Stimulated activated CD4-positive, alpha-beta T cell treated with anti-CD3 and anti-CD28 coated beads, Interleukin-4, amount 100 ng/mL, for 48 hours (primary cell): ENCODE measurements at places on chromosomes 5 and 9.

DNA sequence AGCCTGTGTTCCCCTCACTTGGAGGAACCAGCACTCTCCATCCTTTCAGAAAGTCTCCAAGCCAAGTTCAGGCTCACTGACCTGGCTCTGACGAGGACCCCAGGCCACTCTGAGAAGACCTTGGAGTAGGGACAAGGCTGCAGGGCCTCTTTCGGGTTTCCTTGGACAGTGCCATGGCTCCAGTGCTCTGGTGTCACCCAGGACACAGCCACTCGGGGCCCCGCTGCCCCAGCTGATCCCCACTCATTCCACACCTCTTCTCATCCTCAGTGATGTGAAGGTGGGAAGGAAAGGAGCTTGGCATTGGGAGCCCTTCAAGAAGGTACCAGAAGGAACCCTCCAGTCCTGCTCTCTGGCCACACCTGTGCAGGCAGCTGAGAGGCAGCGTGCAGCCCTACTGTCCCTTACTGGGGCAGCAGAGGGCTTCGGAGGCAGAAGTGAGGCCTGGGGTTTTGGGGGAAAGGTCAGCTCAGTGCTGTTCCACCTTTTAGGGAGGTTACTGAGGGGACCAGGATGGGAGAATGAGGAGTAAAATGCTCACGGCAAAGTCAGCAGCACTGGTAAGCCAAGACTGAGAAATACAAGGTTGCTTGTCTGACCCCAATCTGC lies 4.7 kb upstream of the NUP214 start:
- no peak for DNase-seq

DNA sequence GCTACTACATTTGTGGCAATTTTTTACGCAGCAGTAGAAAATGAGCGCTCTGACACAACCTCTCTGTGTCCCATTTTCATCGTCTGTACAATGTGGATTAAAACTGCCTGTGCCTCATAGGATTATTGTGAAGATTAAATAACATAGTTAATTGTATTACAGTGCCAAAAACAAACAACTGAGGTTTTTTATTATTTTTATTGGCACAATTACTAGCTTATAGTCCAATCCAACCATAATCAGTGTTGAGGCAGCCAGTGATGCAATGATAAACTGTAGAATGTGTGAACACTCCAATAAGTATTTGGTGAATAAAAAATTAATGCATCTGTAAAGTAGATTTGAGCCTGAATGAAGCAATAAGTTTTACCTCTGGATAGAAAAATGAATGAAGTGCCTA lies 588.3 kb downstream of the DNAH5 start:
- DNase-seq: no peak

DNA sequence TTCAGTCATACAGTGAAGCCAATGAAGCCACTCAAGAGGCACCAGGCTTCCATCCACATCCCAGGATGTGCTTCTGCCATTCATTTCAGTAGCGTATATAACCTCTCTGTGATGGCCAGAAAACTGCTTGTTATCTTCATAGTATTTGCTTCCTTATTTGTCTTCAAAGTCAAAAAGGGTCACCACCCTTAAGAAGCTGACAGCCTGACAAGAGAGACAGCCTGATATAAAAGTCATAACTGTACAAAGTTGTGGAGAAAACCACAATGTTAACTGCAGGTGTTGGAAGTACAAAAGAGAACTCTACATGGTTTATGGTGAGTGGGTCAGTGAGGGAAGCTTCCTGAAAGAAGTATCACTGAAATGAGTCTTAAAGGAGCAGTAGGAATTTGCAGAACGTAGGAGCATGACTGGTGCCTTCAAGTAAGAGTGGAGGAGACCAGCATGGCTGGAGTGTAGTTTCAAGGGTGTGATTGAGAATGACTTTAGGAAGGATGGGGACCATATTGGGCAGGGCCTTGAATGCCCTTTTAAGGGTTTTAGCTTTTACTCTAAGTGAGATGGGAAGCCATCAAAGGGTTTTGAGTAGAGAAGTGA lies 33.7 kb downstream of the NIM1K start:
- no peak for DNase-seq

GRCh38 chr9:33287087-33287490 lies 3.2 kb upstream of the NFX1 start:
- peak; percentile 31 for DNase-seq

DNA sequence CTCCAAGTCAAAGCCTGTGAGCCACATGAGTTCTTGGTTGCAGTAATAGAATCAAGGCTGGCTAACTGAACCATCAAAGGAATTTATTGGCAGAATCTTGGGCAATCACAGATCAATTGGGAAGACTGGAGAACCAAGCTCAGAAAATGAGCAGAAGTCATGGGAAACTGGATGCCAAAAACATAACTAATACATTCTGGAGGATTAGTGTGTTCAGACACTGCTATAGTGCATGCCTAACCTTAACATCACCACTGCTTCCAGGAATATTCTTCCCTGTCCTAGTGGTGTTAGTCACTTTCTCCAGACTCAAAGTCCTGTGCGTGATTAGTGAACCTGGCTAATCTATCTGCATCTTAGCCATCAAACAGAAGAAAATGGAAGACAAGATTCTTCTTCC lies 843.7 kb downstream of the EFNA5 start:
- DNase-seq: no peak

DNA sequence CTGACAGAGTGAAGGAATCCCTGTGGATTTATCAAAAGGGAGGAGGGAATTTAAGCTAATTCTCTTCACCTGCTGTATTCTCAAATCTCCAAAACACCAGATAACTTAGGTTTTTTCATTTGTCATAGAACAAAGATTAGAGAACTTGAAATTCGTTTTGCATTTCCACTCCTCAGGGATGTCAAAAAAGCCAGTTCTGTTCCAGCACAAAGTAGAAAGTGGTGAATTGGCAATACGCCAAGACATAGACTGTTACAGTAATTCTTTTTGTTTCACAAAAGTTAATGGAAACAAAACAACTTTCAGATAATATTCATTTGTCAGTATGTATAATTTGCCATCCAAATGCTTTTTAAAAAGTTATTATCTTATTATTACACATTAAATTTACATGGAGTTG lies 15.0 kb downstream of the S1PR3 start:
- no peak for DNase-seq

DNA sequence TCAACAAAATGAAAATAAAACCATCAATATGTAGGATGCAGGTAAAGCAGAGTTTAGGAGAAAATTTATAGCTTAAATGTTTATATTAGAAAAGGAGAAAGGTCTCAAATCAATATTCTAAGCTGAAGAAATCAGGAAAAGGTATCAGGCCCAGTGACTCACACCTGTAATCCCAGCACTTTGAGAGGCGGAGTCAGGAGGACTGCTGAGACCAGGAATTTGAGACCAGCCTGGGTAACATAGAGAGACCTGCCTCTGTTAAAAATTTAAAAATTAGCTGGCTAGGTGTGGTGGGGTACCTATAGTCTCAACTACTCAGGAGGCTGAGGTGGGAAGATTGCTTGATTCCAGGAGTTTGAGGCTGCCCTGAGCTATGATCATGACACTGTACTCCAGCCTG lies 32.2 kb downstream of the CCDC69 start:
- DNase-seq: no peak

DNA sequence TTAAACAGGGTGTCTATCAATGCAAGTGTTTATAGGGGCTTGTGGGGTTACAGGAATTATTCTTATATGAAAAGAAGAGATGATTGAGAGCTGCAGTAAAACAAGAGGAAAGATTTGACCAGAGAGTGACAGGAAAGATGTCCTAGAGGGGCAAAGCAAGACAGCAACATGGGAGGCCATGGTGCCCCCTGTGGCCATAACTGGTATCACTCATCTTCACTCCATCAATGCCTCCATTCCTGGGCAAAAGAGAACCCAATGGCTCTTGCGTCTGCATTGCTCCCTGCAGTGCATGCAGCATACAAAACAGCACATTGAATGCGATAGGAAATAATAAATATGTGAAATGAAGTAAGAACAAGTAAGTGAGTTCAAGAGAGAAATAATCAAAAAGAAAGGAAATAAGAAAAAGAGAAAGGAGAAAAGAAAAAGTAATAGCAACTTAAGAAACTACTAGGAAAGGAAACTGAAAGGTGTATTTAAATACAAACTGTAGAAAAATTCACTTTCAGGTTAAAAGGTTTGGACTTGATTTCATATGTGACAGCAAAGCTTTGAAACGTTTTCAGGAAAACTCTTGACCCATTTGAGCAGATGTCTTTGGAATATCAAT lies 206.6 kb downstream of the SEMA5A start:
- DNase-seq: peak; percentile 1

DNA sequence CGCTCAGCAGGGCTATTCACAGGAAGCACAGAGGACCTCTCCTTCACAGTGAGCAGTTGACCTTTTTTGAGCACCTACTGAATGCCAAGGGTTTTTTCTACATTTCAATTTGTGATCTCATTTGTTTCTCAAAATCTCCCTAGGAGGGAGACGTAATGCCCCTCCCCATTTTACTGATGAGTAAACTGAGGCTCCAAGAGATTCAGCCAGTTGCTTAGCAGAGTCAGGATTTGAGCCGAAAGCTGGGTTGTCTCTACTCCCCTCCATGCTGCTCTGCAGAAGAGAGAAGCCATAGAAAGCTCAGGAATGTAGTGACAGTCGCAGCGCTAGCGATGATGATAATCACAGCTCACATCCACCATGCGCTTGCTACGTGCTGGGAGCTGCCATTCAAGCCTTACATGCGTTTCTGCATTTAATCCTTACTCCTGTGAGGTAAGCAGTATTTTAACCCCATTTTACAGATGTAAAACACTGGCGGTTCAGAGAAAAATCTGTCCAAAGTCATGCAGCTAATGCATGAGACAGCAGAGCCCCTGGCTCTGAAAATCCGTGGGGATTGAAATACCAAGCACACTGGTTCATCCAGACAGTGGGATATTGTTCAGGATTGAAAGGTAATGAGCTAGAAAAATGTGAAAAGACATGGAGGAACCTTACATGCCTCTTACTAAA lies 33.8 kb downstream of the ERGIC1 start:
- DNase-seq: no peak

- DNase-seq: no peak
Observed at GRCh38 chr5:160685219-160685618, 166.8 kb downstream of the ATP10B start.

- no peak for DNase-seq
Observed at GRCh38 chr9:103355000-103355399, 359.9 kb downstream of the CYLC2 start.

- no peak for DNase-seq
Observed at GRCh38 chr9:88535226-88536022, 446 bp downstream of the NXNL2 start.

GRCh38 chr5:139688751-139689372 lies 40.7 kb downstream of the CXXC5 start:
- no peak for DNase-seq

- no peak for DNase-seq
Observed at GRCh38 chr5:151451626-151452520, 4.5 kb downstream of the SLC36A1 start.

DNA sequence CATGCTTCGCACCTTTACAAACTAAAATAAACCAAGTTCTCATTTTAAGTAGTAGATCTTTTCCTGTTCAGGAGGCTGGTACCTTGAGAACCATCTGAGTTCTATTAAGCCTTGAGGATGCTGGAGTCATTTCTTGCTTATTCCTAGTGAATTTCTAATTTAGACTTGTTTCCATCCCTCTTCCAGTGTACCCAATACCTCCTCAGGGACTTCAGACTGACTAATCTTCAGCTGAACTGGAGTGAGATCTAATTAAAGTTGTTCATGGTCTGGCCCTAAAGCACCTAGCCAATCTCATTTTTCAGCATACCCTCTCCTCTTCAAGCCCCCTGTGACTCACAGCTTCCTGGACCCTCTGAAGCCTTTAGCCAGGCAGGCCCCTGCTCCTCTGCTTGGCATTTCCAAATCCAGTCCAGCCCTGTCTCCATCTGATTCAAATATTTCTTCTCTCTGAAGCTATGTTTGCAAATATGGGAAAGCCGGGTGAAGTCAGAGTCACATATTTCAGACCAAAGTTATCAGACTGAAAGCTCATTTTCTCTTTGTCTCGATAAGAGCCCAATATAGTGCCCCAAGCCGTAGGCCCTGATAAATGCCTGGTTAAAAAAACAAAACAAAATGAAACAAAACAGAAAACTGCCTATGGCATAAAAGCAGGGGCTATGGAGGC lies 19.4 kb upstream of the TNFSF15 start:
- DNase-seq: no peak

DNA sequence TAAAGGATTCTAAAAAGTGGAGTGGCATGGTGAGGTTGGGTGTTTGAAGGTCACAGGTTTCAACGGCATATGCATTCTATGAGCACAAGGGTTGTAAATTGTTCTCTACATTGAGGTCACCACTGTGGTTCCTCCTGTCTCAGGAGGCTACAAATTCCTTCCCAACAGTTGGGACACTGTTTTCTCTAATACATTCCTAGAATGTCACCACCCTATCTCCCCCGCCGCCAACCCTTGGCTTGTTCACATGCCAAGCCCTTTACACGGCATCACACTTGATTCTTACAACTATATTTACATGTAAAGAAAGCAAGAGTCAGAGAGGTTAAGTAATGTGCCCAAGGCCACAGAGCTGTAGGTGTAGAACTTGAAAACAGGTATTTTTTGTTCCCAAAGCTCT lies 315.1 kb downstream of the RAB3C start:
- DNase-seq: no peak

DNA sequence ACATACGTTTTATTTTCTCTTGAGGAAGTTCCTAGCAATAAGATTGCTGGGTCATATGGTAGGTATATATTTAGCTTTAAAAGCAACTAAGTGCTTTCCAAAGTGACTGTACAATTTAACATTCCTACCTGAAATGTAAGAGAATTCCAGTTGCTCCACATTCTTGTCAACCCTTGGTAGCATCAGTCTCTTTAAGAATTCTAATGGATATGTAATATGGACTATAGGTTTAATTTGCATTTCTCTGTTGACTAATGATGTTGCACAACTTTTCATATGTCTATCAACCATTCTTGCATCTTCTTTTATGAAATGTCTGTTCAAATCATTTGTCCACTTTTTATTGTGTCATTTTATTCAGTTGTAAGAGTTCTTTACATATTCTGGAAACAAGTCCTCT lies 6.7 kb upstream of the RASEF start:
- DNase-seq: no peak

GRCh38 chr9:33113799-33114547 lies 37.5 kb upstream of the SMU1 start:
- no peak for DNase-seq

- no peak for DNase-seq
Observed at GRCh38 chr9:2810420-2811075, 33.3 kb downstream of the PUM3 start.

DNA sequence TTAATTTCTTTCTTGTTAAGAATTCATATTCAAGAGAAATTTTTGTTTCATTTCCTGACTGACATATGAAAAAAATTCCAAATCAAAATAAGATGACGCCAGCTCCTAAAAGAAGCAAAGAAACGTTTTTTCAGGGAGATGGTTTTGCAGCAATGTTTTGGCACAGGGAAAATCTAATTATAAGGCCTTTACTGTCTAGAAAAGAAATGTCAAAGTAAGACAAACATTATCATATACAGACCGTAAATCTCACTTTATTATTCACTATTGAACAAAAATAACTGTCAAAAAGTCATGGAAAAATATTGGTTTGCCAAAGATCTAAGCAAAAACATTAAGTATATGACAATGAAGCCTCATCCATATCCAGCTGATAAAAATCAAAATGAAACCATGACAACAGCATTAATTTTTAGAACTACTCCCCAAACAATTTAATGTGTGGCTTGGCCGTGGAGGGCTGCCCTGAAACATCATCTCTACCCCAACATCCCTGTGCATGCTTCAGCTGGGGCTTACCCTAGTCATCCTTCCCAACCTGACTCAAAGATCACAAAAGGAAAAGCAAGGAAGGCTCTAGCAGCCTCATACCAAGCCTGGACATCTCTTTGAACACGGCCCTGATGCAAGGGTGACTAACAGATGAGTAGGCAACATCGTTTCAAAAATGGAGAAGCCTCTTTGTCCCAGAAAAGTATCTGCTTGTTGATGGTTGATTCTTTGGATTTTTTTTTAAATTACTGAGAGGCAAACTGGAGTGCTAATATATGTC lies 95.6 kb downstream of the ARSB start:
- DNase-seq: no peak
